ENCODE measurements at places on chromosomes 11 and 22.

DNA sequence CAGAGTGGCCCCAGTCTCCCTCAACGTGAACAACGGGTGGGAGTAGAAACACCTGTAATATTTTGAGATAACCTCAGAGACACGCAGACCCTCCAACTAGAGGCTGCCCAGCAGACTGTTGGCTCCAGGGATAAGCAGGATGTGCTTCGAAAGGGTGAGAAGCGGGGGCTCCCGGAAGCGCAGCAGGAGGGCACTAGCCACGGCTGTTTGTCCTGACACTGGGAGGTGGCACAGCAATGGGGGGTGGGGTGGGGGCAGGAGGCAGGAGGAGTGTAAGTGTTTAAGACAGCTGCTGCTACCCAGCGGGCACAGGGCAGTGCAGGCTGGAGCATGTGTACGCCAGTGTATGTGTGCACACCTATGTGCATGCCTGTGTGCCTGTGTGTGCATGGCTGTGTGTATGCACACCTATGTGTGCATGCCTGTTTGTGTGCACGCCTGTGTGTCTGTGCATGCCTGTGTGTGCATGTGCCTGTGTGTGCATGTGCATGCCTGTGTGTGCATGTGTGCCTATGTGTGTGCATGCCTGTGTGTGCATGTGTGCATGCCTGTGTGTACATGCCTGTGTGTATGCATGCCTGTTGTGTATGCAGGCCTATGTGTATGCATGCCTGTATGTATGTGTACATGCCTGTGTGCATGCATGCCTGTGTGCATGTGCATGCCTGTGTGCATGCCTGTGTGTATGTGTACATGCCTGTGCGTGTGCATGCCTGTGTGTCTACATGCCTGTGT lies 154.7 kb downstream of the SHANK2 start:
- DNase-seq = no peak

- DNase-seq = no peak
Measured at GRCh38 chr11:41779401-41779960, 320.0 kb upstream of the LRRC4C start.

DNA sequence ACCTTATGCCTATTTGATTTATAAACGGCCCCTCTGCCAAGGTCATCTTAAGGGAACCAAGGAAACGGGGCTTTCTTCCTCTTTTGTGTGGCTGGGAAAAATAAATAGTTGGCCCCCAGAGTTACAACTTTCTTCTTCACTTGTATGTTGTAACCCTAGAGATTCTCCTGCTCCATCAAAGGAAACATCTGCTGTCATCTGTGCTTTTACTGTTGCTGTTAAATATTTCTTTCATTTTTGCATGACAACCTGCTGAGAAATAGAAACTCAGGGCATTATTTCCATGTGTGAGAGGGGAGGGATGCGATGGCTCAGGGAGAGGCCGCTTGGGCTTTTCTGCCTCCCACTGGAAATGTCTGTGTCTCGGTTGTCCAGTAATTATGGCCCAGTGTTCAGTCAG lies 21.8 kb upstream of the CDC42EP2 start:
- no peak for DNase-seq

- DNase-seq = no peak
Measured at GRCh38 chr22:48222742-48223487, 1460.5 kb downstream of the TBC1D22A start.

DNA sequence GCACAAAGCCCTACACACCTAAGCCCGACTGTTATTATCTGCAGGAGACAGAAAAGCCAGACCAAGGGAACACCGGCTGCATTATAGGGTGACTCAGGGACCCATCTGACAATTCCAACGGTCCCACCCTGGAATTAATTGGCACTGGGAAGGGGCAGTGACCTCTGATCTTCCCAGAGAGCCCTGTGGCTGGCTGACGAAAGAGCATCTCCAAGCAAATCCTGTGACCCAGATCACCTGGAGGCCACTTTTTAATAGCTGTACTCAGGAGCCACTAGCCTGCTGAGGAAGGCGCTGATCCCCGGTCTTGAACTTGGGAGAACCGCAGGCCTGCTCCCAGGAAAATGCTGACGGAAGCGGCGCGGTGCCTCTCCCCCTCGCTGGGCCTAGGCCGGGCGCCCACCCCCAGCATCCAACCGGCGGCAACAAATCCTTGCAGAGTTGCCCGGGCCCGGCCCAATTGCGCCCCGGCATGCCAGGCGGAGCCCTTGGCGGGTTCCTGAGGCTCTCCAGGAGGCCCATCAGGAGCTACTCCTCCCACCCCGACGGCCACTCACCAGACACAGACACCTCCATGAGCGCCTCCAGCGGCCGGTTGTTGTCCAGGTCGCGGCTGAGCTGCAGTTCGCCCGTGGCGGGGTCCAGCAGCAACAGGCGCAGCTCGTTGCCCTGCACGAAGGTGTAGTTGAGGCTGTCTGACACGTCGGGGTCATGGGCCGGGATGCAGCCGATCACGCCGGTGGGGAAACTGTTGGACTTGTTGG lies 4.2 kb downstream of the CELSR1 start:
- DNase-seq = no peak

DNA sequence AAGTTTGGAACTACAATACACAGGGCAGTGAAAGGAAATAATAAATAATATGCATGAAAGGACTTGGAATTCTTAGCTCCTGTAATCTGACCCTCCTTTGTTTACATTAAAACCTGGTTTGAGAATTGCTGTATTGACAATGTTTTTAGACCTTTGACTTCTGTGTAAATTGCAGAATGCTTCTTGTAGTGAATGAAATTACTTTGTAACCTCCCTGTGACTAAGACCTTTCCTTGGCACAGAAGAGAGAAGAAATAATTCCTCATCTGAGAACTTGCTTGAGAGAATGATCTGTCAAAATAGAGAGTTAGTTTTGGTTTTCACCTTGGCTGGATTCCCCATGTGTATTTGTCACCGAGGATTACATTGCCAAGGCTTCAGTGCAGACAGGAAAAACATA lies 640.0 kb upstream of the ANO5 start:
- DNase-seq = no peak

DNA sequence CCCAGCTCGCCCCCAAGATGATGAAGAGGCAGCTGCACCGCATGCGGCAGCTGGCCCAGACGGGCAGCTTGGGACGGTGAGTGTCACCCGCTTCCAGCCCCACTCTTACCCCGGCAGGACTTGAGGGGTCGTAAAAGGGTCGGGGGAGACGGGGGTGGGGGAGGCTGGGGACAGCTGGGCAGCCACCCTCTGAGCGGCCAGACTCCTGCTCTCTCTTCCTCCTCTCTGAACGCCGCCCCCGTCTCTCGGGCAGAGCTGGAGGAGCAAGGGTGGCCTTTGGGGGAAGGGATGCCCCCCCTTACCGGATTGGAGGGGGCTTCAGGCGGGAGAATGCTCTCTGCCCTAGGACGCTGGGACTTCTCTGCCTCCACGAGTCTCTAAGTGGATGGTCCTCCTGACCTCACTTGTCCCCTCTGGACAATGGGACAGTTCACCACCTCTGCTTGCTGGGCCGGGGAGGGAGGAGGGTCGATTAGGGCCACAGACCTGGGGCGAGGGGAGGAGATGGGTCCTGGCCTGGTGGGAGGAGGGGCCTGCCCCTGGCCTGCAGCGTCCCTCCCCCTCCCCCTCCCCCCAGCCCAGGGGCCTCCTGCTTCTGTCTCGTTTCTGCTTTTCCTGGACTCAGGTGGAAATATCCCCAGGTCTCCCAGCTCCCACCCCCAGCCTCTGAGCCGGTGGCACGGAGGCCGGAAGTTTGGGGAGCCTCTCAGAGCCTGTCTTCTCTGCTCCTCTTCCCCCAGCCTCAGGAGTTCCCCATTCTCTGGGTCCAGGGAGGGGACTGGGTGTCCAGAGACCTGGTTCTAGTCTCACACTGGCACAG lies 512 bp downstream of the SH3BP1 start:
- DNase-seq = no peak

- DNase-seq = no peak
Measured at GRCh38 chr22:35660291-35661127, 12.3 kb downstream of the APOL6 start.

DNA sequence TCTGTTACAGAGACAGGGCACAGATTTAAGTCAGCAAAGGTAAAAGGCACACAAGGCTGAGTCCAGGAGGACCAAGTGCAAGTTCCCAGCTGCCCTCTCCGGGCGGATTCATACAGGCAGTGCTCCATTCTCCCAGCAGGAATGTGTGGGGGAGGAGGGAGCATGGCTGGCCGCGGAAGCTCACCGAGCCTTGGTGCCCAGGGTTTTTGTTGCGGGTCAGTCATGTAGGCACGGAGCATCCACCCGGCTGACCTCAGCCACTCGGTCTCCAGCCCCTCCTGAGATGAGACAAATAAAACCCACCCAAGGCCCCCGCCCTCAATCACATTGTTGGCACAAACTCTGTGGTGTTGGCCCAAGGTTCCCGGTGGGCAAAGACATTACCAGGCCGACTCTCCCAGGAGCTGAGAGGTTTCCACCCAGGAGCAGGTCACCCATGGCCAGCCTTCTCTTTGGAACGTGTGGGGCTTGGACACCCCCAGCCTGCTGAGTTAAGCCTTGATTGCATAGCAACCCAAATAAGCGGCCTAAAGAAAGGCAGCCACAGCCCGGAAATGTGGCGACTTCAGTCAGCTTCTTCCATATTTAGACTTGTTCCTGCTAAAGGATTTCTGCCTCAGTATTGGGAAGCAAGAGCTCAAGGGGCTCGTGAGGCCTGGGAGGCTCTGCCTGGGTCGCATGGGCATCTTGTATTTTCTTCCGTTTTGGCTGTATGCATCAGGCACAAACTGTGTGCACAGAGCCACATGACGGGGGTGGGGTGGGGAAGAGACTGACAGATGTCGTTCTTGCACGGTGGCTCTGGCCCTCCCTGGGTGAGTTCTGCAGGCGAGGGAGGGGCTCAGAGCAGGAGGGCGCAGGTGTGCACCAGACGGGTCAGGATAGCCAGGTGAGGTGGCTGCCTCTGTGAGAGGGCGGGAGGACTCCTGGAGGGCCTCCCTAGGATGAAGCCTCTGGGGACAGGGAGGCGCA lies 63.0 kb downstream of the ARHGAP8 start:
- DNase-seq = no peak

GRCh38 chr11:17848715-17849114 lies 114.1 kb downstream of the KCNC1 start:
- no peak for DNase-seq

GRCh38 chr11:77886401-77886800 lies 65.5 kb downstream of the AAMDC start:
- DNase-seq = no peak

GRCh38 chr11:105296806-105297205 lies 157.2 kb upstream of the CARD18 start:
- no peak for DNase-seq

- DNase-seq = no peak
Measured at GRCh38 chr22:35306350-35306967, 6.8 kb downstream of the TOM1 start.

DNA sequence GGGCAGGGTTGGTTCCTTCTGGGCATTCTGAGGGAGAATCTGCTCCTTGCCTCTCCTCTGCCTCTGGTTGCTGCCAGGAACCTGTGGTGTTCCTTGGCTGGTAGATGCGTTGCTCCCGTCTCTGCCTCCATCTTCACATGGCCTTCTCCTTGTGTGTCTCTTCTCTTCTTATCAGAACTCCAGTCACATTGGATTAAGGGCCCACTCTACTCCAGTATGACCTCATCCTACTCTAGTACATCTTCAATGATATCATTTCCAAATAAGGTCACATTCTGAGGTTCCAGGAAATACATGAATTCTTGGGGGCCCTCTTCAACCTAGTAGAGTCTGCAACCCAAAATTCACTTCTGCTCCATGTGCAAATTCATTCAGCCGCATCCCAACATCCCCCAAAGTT lies 33.3 kb downstream of the HTR3B start:
- DNase-seq = no peak

DNA sequence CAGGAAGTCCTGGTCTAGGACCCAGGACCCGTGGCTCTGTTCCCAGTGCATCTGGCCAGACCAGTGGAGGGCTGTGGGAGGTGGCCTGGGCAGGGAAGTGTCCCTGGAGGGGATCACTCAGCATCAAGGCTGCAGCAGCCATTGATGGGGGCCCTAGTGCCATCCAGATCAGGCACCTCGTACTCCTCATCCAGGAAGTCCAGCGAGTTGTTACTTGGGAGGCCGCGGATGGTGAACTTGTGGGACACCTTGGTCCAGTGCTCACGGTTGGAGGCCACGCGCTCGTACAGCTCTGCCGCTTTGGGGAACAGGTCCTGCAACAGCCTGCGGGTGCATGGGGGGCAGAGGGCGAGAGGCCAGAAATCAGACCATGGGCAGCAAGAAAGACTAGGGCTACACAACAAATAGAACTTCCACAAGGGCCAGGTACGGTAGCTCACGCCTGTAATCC lies 96.9 kb downstream of the PDE2A start:
- no peak for DNase-seq

DNA sequence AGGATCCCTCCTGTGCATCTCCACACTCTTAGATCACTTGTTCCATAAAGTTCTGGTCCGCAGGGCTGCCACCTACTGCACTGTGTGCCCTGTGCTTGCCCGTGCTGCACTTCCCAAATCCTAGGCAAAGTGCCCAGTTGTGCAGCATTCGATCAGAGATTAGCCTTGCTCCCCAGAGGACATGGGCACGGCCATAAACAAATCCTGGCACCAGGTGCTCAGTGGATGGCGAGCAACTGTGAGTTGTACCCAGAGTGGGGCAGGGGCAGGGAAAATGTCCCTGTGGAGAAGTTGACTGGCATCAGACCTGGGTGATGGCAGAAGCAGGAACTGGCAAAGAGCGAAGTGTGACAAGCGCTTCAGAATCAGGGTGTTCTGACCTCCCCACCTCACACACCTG lies 4.7 kb downstream of the FADS2 start:
- DNase-seq = peak; percentile 38

DNA sequence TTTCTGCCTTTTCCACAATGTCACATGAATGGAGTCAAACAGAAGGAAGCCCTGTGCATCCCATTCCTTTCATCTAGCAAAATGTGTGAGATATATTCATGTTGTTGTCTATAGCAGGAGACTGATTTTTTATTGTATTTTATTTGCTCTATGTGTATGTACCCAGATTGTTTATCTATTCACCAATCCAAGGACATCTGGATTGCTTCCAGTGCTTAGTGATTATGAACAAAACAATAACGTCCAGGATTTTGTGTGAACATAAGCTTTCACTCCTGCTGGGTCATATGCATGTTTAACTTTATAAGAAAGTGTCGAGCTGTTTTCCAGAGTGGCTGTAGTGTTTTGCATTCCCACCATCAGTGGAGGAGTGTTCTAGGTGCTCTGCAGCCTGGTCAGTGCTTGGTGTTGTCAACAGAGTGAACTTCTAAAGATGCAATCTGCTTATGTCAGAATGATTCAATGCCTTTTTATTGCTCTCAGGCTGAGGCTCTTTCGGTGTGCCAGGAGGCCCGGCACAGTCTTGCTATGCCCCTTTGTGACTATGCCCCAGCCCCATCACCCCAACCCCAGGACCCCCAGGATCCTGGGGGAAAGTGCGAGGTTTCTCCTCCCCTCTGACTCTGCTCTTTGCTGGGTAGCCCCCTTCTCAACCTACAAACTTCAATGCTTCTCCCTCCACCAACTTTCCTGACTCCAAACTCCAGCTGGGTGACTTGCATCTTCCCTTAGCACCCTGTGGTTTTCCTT lies 19.9 kb upstream of the SYT13 start:
- no peak for DNase-seq

- DNase-seq = no peak
Measured at GRCh38 chr22:47125603-47126002, 363.2 kb downstream of the TBC1D22A start.
